Fibroblast of skin of scalp (primary cell): ENCODE measurements at places on chromosomes 2 and 18.

- peak; percentile 83 for DNase-seq
These were observed 80.2 kb downstream of the SLC8A1 start for GRCh38 chr2:40371525-40372282.

GRCh38 chr2:16186661-16187481, 246.5 kb downstream of the MYCN start:
- DNase-seq = no peak

GRCh38 chr2:241469746-241470145, 38.6 kb downstream of the STK25 start:
- DNase-seq = no peak

DNA sequence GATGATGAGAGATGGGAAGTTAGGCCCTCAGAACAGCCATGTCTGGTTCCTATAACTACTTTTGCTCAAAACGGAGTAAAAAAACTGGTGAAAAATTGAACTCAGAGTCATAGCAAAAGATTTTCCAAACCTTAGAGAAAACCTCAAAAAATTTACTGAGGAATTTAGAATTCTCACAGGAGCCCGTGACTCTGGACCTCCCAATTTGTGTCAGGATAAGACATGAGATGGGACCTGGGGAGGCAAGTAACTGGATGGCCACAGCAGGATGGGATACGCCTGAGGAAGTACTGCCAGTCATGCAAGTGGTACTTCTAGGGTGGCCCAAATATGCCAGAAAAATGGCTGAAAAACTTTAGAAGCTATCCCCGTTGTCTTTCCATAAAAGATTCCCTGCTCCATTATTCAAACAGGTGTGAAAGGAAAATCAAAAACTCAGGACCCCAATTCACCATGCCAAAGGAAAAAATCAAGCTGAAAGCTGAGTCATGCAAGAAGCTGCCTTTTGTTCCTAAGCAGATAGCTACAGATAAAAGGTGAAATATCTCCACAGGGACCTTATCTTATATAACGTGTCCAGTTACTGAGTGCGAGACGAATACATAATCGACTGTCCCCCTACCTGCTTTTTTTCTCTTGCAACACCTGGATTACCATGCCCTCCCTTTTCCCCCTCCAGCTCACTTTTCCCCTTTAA, 34.1 kb upstream of the LIPG start:
- DNase-seq = no peak
